SK-N-MC (cell line): ENCODE measurements at places on chromosomes 5 and 9.

DNA sequence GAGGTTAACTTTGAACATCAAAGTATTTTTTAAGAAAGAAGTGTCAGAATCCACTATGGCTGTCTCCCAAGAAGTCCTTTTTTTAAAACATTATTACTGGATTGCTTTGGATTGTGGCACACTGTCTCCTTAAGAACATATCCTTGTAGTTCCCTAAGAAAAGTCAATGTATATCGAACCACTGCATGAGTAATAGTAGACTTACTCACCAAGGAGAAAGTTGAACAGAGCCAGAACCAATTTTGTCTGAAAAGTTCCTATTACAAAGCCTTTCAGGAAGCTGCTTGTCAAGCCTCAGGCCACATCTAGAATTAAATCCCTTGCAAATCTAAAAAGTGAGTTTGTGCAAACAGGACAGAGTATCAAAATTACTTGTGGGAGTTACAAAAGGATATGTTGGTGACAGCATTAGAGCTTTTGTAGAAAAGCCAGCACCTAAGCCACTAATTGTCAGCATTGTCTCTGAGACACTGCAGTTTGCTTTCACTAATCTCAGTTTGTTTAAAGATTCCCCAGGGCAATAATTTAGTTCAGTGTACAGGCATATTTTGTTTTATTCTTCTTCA is 195.4 kb downstream of the MPDZ start:
- peak; percentile 28 for DNase-seq

DNA sequence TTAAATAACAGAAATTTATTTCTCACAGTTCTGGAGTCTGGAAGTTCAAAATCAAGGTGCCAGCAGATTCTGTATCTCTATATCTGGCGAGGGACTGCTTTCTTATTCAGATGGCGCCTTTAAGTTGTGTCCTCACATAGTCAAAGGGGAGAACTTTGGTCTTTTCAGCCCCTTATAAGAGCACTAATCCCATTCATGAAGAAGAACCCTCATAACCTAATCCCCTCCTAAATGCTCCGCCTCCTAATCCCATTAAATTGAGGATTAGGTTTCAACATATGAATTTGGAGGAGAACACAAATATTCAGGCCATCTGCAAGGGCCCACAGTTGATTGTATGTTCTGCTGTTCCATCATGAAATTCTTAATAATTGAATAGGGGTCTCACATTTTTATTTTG is 10.8 kb upstream of the CCDC152 start:
- no peak for DNase-seq

GRCh38 chr5:180117000-180117725 is 45.6 kb upstream of the RNF130 start:
- no peak for DNase-seq

DNA sequence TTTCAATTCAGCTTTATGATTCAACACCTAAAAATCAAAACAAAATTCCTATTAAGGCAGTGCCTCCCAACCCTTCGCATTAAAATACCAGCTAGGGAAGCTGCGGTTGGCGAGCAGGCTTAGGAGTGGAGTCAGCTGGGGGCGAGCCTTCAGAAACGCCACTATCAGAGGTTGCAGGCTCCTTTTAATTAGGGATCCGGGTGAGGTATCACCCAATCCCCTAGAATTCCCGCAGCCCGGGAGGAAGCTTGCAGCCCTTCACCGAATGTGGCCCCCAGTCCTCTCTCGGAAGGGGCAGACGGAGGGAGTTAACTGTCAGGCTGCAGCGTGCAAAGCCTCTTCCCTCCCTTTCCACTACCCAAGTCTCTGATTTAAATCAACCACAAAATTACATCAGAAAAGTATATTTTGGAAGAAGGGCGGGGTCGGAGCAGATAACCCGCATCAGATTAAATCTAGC is 1.7 kb downstream of the STC2 start:
- DNase-seq: no peak

DNA sequence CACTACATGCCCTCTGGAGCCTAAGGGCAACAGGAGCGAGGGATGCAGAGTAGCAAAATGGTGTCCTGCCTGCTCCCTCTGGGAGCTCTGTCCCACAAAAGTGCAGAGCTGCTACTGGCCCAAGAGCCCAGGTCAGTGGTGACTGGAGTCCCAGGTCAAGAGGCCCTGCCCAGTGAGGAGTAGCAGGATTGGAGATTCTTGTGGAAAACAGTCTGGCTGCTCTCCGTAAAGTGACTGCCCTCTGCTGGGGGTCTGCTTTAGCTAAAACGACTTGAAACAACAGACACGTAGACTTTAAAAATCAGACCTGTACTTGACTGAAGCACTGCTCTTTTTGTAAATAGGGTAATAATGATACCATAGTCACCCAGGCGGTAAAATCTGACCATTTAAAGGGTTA is 917.0 kb downstream of the MAT2B start:
- no peak for DNase-seq

DNA sequence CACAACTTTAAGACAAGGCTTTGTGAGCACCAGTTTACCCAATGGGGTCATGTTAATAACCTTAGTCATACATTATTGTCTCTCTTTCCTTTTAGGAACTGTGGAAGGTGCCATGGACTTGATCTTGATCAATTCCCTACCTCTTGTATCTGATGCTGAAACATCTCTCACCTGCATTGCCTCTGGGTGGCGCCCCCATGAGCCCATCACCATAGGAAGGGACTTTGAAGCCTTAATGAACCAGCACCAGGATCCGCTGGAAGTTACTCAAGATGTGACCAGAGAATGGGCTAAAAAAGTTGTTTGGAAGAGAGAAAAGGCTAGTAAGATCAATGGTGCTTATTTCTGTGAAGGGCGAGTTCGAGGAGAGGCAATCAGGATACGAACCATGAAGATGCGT is 48.7 kb downstream of the TEK start:
- no peak for DNase-seq
